ENCODE measurements at places on chromosomes 7 and 10. TPM values are rescaled to one million over a fixed set of nuclear protein-coding genes. Genes with fewer than 3 reads are reported as not detected.

GPR37 gene
- total RNA-seq, result 0.14 TPM

NAT16 gene
- not detected for total RNA-seq

SLC18A3 gene
- total RNA-seq, result not detected

CFTR gene
- total RNA-seq, result not detected

PRSS2 gene
- not detected for total RNA-seq

OR2A1 gene
- not detected for total RNA-seq

PRF1 gene
- total RNA-seq, result not detected

GPR85 gene
- 0.42 TPM for total RNA-seq

CUBN gene
- total RNA-seq, result 6.1 TPM

CCDC3 gene
- 1.4 TPM for total RNA-seq

CCL24 gene
- total RNA-seq, result not detected

CRHR2 gene
- total RNA-seq, result not detected

IGF2BP3 gene
- total RNA-seq, result 13.4 TPM

NEBL gene
- 2.6 TPM for total RNA-seq

HPS1 gene
- 32.7 TPM for total RNA-seq

COL13A1 gene
- total RNA-seq, result 6.6 TPM

DNA sequence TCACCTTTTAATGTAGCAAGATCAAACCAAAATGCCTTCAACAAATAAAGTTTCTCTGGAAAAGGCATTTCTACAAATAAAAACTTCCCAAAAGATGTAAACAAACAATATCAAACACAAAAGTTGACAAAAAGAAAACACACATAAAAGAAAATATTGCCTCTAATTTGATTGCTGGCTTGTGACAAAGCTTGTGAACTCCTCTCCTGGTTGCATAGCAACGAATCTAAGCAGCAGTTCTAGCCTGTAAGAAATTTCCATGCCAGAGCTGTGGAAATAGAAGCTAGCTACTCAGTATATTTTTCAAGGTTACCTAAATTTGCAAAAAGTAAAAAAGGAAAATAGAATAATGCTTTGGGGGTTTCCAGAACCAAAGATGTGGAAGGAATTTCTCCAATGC lies 173.9 kb upstream of the CDK1 start:
- DNase-seq, result no peak

DNA sequence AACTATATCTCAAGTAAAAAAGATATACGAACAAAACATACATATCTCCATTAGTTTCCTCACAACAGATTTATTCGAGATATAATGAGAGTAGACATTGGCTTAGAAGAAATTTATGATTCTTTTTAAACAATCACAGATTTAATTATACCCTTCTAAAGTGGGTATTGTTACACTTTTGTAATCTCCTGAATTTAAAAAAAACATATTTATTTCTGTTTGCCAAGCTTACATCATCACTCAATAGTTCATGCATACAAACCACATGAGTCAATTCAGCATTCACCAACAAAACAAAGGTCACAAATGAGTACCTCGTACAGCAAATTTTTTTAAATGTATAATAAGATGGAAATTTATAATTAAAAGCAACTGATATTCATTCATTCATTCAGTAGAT lies 17.6 kb downstream of the LRRN3 start:
- DNase-seq, result no peak

- peak; percentile 29 for DNase-seq
These were observed 91.3 kb downstream of the CYTH3 start for GRCh38 chr7:6181136-6181535.

- no peak for DNase-seq
These were observed 39.8 kb downstream of the CAMK2B start for GRCh38 chr7:44285561-44285960.

GRCh38 chr10:128568990-128569945 lies 443.0 kb upstream of the MKI67 start:
- DNase-seq, result no peak

GRCh38 chr7:148334959-148335577 lies 255.5 kb upstream of the C7orf33 start:
- DNase-seq, result peak; percentile 1

DNA sequence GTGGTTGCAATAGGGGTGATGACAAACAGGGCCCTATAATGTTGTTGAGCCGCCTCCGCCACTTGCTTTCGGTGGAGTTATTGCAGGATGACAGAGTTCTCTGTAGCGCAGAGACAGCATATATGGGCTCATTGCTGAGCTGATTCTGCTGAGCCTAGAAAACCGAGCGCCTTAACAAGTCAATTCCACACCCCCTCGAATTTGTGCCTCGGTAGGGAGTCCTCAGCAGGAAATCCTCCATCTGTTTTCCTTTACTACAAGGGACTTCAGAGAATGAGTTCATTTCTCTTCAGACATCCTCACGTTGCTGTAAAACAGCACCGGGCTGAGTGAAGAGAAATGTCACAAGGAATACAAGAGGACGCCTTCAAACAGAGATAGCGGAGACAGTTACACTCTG lies 90.7 kb upstream of the KIAA1217 start:
- peak; percentile 1 for DNase-seq

DNA sequence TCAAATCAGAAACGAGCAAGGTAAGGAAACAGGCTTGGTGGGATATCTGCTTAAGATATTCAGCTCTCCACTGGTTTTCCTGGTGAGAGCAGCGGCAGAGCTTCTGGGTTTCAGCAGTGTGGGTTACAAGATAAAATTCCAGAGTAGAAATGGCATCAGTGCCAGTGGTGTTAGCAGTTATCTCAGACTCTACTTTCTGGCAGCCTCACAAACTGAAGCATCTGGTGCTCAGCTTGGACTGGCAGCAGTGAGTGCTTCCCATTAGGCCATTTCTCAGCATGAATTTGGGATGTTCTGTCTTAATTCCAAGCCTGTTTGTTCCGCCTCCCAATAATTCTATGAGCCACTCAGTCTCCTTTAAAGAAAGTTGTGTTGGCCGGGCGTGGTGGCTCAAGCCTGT lies 6.9 kb upstream of the GSTO2 start:
- DNase-seq, result no peak

DNA sequence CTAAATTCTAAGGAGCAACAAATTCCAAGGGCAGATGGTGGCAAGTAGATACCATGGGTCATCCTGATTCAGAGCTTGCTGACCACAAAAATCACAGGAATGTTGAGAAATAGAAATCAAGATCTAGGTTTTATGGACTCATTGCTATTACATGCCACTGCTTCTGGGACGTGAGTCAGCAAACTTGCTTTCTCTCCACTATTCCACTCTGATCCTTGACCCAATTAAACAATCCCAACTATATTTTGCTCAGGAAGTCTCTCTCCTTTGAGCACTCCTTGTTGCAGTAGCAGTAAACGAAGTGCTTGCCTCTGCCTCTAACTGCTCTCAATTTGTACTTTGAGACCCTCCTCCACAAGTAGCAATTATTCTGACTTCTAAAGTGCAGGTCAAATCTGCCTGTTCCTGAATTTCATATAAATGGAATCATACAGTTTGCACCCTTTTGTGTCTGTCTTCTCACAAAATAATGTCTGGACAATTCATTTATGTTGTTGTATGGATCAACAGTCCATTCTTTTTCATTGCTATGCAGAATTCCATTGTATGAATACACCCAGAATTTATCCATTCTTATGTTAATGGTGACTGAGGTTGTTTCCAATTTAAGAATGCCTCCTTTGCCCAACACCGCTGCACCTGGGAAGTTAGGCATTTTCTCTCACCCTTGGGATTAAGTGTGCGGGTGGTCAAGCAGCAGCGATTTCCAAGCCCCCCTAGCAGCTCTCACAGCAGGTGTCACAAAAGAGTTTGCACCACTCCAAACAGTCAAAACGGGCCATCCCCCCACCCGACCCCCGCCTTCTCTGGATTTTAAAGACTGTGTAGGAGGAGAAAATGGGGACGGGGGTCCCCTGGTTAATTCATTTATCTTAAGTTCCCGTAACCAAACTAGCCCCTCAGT lies 35.9 kb downstream of the ACSM6 start:
- DNase-seq, result peak; percentile 76

DNA sequence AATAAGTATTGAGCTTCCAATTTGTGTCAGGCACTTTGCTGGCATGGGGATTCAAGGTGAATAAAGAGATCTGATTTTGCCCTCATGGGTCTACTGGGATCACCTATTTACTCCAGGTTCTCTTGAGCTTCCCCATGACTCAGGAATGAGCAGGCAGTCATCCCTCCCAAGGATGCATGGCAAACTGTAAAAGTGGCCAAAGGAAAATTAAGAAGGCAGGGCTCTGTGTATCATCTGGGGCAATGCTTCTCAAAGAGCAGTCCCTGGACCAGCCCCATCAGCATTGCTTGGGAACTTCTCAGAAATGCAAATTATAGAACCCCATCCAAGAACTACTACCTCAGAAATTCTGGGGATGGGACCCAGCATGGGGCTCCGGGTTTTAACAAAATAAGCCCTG lies 48.7 kb downstream of the WDFY4 start:
- no peak for DNase-seq

GRCh38 chr7:50400114-50400513 lies 50.0 kb downstream of the FIGNL1 start:
- DNase-seq, result no peak

DNA sequence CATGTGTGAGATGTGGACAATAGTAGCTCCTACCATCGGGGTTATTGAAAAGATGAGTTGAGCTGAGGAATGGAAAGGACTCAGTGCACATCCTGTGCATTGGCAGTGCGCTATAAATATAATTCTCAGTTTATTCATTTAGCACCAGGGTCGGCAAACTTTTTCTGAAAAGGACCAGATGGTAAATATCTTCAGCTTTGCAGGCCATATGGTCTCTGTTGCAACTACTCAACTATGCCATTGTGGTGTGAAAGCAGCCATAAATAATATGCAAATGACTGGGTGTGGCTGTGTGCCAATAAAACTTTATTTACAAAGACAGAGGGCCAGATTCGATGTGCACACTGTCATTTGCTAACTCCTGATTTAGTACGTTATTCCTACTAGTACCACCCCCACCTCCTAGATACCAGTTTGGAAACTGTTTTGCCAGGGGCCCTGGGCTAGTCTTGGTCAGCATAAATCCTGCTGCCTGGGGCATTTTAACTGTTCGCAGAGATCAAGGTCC lies 422.9 kb upstream of the MKI67 start:
- DNase-seq, result no peak

DNA sequence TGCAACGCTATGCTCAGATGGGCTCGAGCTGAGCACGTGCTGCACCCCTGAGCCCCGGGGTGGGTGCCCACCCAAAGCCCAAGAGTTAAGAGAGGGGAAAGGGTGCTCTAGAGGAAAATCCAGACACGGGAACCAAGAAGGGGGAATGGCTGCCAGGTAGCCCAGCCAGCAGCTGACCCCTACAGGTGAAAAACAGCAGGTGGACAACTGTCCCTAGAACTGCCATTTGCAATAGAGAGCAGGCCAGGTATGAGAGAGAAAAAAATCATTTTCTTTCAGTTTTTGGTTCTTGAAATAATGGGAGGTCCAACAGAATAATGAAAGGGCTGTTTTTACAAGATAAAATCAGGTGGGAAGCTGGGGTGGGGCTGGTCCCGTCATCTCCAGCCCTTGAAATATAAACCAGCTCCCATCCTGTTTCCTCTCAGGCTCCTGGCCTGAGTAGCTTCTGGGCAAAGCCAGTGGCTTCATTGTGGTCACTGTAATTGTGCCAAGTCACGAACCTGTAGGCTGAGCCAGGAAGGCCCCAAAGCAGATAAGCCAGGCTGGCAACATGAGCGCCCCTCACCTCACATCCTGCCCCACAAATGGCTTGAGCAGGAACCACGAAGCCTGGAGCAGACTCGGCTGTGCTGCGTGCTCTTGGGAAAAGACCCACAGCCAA lies 257.8 kb downstream of the SNX10 start:
- peak; percentile 7 for DNase-seq

- no peak for DNase-seq
These were observed 94.4 kb upstream of the KIAA1217 start for GRCh38 chr10:24114556-24114955.

DNA sequence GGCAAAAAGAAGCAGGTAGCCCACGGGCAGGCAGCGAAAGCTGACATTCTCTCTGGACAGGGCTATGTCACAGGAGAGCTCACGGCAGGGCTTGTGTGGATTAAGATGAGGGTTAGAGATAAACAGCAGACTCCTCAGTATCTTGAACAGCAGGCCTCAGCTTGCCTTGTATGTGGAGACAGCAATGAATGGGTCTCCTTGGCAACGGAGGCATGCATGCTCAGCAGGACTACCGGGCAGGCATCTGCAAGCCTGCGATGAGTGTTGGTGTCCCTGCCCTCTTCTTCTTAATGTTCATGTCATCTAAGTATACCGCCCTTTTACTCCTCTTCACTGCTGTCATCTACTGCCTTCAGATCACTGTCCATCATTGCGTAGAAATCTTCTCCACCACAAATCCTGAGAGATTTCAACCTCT lies 81.9 kb upstream of the C1GALT1 start:
- no peak for DNase-seq

GRCh38 chr10:120039826-120040225 lies 147.3 kb downstream of the SEC23IP start:
- no peak for DNase-seq

DNA sequence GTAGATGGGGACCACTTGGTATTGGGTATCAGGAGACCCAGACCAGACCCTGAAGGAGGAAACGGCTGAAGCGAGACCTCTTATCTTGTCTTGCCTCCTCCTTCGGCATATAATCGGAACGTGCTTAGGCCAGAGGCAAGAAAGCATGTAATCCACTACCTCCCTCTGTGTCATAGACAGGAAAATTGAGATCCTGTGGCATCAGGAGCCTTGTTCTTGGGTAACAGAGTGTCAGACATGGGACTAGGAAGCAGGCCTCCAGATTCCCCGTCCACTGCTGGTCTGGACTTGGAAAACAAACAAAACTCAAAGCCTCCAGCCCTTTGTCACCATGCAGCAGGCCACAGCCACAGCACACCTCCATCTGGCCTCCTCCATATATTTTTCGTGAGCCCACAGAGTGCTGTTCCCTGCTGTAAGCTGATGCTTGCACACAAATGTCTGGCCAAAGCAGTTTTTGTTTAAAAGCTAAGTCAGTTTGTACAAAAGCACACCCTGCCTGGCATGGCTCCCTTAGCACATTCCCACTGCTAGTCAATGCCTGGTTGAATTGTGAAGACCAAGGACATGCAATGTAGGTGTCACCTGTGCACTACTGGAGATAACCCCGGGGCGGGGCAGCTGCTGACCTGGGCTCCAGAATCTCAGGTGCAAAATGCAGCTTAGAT lies 510.9 kb downstream of the RPS24 start:
- DNase-seq, result no peak

DNA sequence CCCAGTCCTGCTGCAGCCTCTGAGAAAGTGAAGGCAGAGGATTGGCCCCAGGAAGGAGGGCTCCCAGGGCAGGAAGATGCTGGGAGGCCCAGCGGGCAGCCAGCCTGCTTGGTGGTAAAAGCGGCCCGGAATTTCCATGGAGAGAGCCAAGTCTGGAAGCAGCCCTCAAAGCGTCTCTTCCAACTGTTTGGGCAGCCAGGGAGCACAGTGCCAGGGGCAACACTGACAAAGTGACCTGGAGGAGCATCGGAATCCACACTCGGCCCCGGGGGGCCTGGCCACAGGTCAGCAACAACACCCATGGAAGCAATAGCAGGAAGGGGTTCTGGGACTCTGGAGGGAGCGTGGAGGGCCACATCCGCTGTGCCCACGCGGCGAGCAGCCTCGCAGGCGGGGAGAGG lies 63.2 kb upstream of the FGFR2 start:
- DNase-seq, result no peak

GRCh38 chr10:129411772-129412171 lies 55.3 kb upstream of the MGMT start:
- no peak for DNase-seq
